Subcutaneous preadipocyte (primary cell): ENCODE measurements at places on chromosomes 2 and 18. TPM values are rescaled to one million over a fixed set of nuclear protein-coding genes. Genes with fewer than 3 reads are reported as not detected.

Gene SERPINB7
- 0.59 TPM in 1 of 2 replicates, not detected in the other for total RNA-seq

Gene FSHR
- not detected in 2 replicates for total RNA-seq

Gene UGT1A10
- not detected in 2 replicates for total RNA-seq

Gene SMARCAL1
- 9.6 and 17.6 TPM in 2 replicates for total RNA-seq

Gene MPP4
- 2.6 and 5.3 TPM in 2 replicates for total RNA-seq

Gene BOD1L2
- not detected in 2 replicates for total RNA-seq

Gene LRATD1
- 0.37 and 1.2 TPM in 2 replicates for total RNA-seq

Gene TBC1D8
- 73.9 and 106 TPM in 2 replicates for total RNA-seq

Gene ZAP70
- total RNA-seq: not detected in 2 replicates

Gene DARS1
- total RNA-seq: 112 and 116 TPM in 2 replicates

Gene GDF7
- under 0.01 TPM in 2 replicates for total RNA-seq

Gene FBXO48
- total RNA-seq: 0.37 and 0.59 TPM in 2 replicates

Gene CPO
- total RNA-seq: under 0.01 and 0.20 TPM in 2 replicates

Gene ANKRD30BL
- total RNA-seq: not detected in 2 replicates

Gene ALK
- total RNA-seq: not detected in 2 replicates

Gene SERPINB13
- not detected in 2 replicates for total RNA-seq

Gene HOXD3
- total RNA-seq: 2.2 TPM in 2 replicates

Gene PDE1A
- total RNA-seq: 0.39 and 4.0 TPM in 2 replicates

Gene OTOS
- not detected in 2 replicates for total RNA-seq

Gene TACR1
- not detected in 2 replicates for total RNA-seq

Gene ICA1L
- total RNA-seq: 4.0 and 4.9 TPM in 2 replicates

Gene CNTNAP5
- total RNA-seq: not detected in 2 replicates

Gene DOK6
- total RNA-seq: 0.37 TPM in 1 of 2 replicates, not detected in the other

Gene EFR3B
- total RNA-seq: 0.37 and 0.39 TPM in 2 replicates

Gene SCYGR1
- total RNA-seq: not detected in 2 replicates

Gene INO80D
- total RNA-seq: 6.6 and 7.6 TPM in 2 replicates

Gene SMYD1
- total RNA-seq: not detected in 2 replicates

Gene TMEM185B
- total RNA-seq: 35.6 and 43.2 TPM in 2 replicates

Gene LYG2
- total RNA-seq: not detected in 2 replicates

Gene SCN2A
- total RNA-seq: under 0.01 and 0.20 TPM in 2 replicates
